Ovary (tissue), 10 donors: ENCODE measurements at places on chromosomes 1 and 21. TPM values are rescaled to one million over a fixed set of nuclear protein-coding genes. Genes with fewer than 3 reads are reported as not detected.

DNA sequence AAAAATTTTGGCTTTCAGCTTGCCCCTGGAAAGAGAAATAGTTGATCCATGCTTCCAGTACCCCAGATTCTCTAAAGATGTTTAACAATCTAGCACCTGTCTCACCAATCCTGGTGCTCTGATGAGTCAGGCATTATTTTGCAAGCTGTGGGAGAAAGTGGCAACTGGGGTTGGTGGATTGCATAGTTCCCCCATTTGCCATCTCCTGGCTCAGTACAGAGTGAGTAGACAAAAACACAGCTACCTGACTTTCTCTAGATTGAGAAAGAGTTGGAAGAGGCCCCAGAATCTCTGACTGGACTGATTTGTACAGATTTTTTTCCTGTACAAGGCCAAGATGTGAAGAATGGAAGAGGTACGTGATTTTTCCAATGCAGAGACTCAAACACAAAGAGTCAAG, 75.1 kb upstream of the NEGR1 start:
- H3K4me1 ChIP-seq: no peaks in the 10 kb centered on the region
- H3K27ac ChIP-seq: no peak overlapping the region
- no peaks in the 10 kb centered on the region for H3K27me3 ChIP-seq
- no peak overlapping the region for H3K4me3 ChIP-seq
- H3K36me3 ChIP-seq: no peaks in the 10 kb centered on the region
- no peak for DNase-seq

DNA sequence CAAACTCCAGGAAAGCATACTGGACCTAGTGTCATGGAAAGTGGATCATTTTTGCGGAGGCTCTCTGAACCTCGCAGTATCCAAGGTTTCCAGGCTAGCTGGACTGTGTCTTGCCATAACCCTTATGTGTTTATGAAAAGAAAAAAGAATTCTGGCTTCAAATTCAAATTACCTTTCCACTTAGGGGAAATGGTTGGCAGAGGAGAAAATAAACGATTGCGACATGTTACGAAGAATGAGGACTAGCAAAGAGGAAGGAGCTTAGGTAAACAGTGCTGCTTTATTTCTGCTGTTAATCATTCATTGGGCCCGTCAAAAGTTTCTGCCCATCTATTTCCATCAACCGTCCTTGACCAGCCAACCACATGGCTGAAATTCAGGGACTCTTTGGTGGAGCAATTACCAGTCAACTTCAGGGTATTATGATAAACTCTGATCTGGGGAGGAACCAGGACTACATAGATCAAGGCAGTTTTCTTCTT, at the start of gene C4BPA:
TSS of gene C4BPA (plus strand) at position 342 of the 482 bp plus-strand sequence. CDS start 8,793 bp downstream, outside the sequence.
- H3K36me3 ChIP-seq: no peaks in the 10 kb centered on the region
- no peaks in the 10 kb centered on the region for H3K27me3 ChIP-seq
- no peak within 1 kb of the TSS for H3K27ac ChIP-seq
- DNase-seq: no peak

GRCh38 chr1:157803851-157804250, 16.1 kb downstream of the FCRL1 start:
- no peak overlapping the region for H3K27ac ChIP-seq
- no peaks in the 10 kb centered on the region for H3K36me3 ChIP-seq
- H3K4me1 ChIP-seq: no peaks in the 10 kb centered on the region
- DNase-seq: no peak
- H3K27me3 ChIP-seq: no peaks in the 10 kb centered on the region

DNA sequence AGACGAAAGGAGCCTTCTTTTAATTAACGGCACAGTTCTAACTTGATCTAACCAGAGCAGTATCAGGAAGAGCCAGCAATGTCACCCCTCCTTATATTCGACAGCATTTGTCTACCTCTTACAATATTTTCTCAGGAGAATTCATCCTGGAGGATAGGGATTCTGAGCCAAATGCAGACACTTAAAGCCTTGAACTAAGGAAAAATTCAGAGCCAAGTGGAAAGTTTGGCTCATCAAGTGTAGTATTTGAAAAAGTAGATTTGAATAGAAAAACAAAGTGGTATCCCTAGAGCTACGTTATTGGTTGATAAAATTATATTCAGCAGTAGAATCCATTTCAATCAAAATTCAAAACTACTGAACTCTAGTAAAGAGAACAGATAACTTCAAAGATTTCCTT, 732.0 kb upstream of the ADGRL2 start:
- no peak overlapping the region for H3K27ac ChIP-seq
- H3K4me3 ChIP-seq: no peak overlapping the region
- H3K36me3 ChIP-seq: no peaks in the 10 kb centered on the region
- DNase-seq: no peak
- H3K27me3 ChIP-seq: no peaks in the 10 kb centered on the region

DNA sequence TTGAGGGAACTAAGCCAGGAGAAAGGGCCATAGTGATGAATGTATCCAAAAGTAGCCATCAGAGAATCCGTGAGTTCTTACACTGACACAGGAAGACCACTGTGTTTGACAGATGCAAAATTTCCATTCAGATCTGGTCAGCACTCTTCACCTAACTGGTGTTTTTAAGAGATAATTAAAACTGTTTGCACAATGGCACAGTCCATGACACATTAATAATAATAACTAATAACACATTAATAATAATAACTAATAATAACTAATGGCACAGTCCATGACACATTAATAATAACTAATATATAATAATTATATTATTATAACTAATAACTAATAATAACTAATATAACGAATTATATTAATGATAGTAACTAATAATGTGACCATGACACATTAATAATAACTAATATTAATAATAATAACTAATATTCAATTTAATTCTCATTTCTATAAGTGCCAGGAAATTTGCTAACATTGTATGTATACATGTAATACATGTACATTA, 195.8 kb downstream of the RGS7 start:
- no peak overlapping the region for H3K27ac ChIP-seq
- DNase-seq: no peak
- H3K4me3 ChIP-seq: no peak overlapping the region
- H3K27me3 ChIP-seq: no peaks in the 10 kb centered on the region
- H3K36me3 ChIP-seq: no peaks in the 10 kb centered on the region

DNA sequence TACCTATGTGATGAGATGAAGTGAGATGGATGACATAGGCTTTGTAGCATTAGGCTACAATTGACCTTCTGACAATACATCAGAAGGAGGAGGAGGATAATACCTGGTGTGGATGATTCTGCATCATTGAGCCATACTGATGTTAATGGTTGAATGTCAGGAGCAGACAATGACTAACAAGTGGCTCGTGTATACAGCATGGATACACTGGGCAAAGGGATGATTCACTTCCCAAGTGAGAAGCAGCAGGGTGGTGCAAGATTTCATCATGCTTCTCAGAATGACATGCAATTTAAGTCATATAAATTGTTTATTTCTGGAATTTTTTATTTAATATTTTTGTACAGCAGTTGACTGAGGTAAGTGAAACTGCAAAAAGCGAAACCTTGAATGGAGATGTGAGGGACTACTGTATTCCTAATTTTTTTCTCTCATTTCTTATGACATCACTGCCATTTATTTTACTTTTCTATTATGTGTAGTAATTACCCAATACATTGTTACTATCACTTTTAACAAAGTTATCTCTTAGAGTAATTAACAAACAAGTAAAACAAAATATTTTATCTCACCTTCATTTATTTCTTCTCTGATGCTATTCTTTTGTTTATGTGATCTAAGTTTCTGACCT, 34.4 kb upstream of the COP1 start:
- no peaks in the 10 kb centered on the region for H3K4me1 ChIP-seq
- no peaks in the 10 kb centered on the region for H3K36me3 ChIP-seq
- H3K27ac ChIP-seq: no peak overlapping the region
- H3K27me3 ChIP-seq: peaks cover 4% of the 10 kb centered on the region
- no peak for DNase-seq

GRCh38 chr1:221035662-221036153, 156.5 kb downstream of the HLX start:
- no peaks in the 10 kb centered on the region for H3K4me1 ChIP-seq
- no peak overlapping the region for H3K4me3 ChIP-seq
- no peaks in the 10 kb centered on the region for H3K36me3 ChIP-seq
- no peak for DNase-seq
- H3K27me3 ChIP-seq: no peaks in the 10 kb centered on the region

GRCh38 chr1:156712626-156713025, 7.2 kb upstream of the CRABP2 start:
- DNase-seq: no peak
- H3K36me3 ChIP-seq: no peaks in the 10 kb centered on the region
- H3K4me3 ChIP-seq: no peak overlapping the region
- H3K4me1 ChIP-seq: peaks cover 2% of the 10 kb centered on the region
- no peaks in the 10 kb centered on the region for H3K27me3 ChIP-seq

GRCh38 chr1:25520446-25521061, 22.9 kb upstream of the LDLRAP1 start:
- H3K4me3 ChIP-seq: no peak overlapping the region
- DNase-seq: peak; percentile 69
- no peaks in the 10 kb centered on the region for H3K27me3 ChIP-seq
- no peaks in the 10 kb centered on the region for H3K36me3 ChIP-seq

DNA sequence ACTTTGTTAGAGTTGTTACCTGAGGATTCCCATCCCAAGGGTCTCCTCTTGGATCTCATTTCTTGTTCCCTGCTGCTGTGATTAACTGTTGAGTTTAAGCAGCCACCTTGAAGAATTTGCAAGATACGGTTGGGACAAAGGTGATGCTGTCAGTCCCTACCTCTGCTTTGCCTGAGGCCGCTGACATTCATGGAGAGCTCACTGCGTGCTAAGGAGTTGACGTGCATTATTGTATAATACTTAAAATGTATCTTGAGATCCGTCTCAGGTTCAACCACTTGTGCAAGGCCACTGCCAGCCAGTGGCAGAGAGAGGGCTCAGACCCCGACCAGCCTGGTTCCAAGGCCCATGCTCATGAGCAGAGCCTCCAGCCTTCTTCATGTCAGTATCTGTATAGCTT, 14.2 kb downstream of the DOP1B start:
- no peaks in the 10 kb centered on the region for H3K27me3 ChIP-seq
- DNase-seq: no peak
- H3K4me3 ChIP-seq: no peak overlapping the region
- no peaks in the 10 kb centered on the region for H3K4me1 ChIP-seq
- no peak overlapping the region for H3K27ac ChIP-seq

DNA sequence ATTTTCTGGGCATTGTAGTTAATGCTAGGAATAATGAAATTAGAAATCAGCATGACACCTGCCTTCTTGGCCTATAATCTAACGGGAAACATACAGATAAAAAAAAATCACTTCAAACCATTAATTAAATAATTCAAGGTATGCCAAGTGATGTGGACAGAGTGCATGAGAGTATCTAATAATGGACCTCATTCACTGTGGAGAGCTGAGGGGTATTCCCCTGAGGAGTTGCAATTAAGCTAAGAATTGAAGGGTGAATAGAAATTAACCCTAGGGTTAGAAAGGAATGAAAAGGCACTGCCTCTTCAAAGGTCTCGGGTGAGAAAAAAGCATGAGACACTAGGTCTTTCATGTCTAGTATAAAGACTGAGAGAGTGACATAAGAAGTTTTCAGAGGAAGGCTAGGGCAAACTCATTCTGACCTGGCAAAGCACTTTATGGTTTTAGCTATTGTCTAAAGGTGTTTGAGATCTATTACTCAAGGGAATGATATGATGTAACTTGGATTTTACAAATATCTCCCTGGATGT, 466.1 kb downstream of the KCNT2 start:
- no peak overlapping the region for H3K27ac ChIP-seq
- no peak for DNase-seq
- no peaks in the 10 kb centered on the region for H3K27me3 ChIP-seq
- no peaks in the 10 kb centered on the region for H3K36me3 ChIP-seq
- no peaks in the 10 kb centered on the region for H3K4me1 ChIP-seq

MAP3K7CL gene
- total RNA-seq: 3.4 TPM

UBE2U gene
- total RNA-seq: not detected

LCE1D gene
- not detected for total RNA-seq

ZC3H11A gene
- 61.4 TPM for total RNA-seq

FAM167B gene
- total RNA-seq: 7.8 TPM
